Hippocampal formation (tissue), 2 donors: ENCODE measurements at places on chromosomes 7 and 10.

DNA sequence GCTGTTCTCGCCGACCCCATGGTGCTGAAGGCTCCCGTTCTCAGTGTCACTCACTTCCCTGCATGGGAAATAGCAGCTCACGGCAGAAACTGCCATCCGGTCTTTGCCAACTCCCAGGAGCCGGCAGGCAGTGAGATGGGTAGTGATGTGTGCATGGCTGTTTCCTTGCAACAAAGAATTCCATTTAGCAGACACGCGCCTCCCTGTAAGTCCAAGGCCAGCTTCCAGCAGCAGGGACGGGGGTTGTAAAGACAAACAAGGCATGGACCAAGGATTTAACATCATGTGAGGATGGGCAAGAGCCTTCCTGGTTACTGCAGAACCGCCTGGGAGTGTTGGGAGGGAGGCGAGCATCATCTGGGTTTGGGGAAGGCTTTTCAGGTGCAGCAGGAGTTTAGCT lies 273.1 kb downstream of the GLRX3 start:
- no peak for DNase-seq

- no peak for DNase-seq
Observed at GRCh38 chr10:111113961-111114757, 37.3 kb downstream of the ADRA2A start.

GRCh38 chr10:4431114-4431863 lies 394.7 kb upstream of the AKR1E2 start:
- DNase-seq = no peak

GRCh38 chr10:120803972-120804371 lies 47.2 kb upstream of the WDR11 start:
- no peak for DNase-seq

DNA sequence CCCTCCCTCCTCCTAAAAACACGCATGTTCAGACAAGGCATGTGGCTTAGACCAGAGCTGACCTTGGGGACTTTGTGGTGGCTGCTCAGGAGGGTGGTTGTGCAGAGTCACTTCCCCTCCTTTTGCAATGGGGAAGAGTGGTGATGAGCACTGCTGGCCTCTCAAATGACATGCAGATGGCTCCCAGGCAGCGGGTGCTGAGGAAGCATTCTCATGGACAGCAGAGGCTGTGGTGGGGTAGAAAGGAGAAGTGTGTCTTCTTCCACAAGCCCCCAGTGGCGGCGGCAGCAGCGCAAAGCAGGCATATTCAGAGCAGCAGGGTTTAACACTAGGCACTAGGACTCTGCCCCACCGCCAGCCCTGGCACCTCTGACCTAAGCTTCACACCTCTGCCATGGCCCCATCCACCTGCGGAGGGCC lies 105.9 kb upstream of the ANLN start:
- no peak for DNase-seq

- no peak for DNase-seq
Observed at GRCh38 chr10:4888236-4888635, 62.2 kb downstream of the AKR1E2 start.

DNA sequence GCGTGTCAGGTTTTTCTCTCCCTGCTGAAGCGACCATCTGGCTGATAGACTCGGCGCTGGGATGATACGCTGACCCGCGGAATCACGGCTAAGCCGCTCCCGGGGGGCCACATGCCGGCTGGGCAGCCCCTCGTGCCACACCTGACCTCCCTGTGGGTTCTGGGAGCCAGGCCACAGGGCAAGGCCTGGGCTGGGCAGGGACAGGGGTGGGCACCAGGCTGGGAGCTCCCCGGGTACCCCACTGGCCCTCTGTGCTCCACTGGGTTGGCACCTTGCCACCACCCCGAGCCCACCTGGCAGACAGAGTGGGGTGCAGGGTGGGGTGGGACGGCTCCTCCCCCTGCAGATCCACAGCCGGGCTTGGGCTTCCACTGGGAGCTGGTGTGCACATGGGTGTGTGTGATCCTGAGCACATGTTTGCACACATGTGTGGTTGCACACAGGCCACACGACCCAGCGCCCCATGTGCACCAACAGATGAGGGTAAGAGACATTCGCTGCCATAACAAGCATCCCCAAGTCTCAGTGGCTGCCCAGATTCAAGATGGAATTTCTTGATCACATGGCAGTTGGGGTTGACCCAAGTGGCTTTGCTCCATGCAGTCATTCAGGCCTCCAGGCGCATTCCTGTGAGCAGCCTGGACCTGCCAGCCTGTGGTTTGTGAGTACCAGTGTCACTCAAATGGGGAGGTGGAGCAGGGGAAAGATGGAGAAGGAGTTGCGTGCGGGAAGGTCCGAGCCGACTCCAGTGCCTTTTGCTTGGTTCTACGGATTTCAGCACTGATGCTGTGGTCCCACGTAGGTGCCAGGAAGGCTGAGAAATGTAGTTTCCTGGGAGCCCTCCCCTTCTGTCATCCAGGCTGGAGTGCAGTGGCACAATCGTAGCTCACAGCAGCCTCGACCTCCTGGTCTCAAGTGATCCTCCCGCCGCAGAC lies 79.7 kb downstream of the UNCX start:
- no peak for DNase-seq

DNA sequence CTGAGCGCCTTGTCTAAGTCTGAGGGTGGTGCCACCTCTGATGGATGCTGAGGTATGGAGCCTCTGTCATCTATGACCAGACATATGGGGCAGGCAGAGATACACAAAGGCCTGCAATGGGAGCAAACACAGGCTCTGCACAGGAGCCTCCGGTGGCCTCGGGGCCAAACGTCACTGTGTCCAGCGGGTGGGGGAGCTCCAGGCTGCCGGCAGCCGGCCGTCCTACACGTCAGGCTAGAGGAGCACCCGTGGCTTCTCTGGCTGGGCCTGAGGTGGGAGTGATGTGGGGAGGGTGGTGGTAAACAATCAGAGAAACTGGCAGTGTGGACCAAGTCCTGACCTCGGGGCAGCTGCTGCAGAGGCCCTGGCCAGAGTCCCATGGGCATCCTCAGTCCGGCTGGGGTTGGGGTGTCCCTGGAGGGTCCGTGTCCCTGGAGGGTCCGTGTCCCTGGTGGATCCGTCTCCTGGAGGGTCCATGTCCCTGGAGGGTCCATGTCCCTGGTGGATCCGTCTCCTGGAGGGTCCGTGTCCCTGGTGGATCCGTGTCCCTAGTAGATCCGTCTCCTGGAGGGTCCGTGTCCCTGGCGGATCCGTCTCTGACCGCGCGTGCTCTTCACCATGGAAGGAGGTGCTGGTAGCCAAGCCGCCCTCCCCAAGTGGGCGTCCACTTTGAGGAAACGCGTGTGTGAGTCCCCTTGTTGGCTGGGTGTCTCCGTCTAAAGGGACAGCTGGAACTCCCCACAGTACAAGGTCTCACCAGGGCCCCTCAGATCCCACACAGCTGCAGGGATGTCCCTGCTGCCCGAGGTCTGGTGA lies 24.2 kb upstream of the FAM20C start:
- DNase-seq = no peak
